ENCODE measurements at places on chromosomes 2 and 18.

DNA sequence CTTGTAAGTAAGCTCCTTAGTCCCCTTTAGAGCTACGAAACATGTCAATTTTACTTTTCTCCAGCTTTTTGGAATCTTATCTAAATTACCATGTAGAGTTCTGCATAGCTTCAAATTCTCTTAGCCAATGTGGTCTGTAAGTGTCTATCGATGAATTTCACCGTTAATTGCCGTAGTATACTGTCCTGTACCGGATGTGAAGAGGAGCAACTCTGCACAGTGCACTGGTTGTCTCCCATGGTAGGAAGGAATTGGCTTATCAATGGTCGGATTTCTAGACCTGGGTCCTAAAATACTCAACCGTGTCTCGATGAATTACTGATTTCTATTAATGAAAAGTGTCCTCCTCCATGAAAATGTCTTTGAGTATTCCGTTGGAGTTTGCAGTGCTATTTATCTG lies 1.9 kb downstream of the NOP58 start:
- H3K4me3 ChIP-seq = peak overlapping the region; percentile 77
- H3K4me1 ChIP-seq = peaks cover 11% of the 10 kb centered on the region
- no peak overlapping the region for H3K27ac ChIP-seq
- H3K36me3 ChIP-seq = no peaks in the 10 kb centered on the region
- H3K27me3 ChIP-seq = no peaks in the 10 kb centered on the region

GRCh38 chr2:44137048-44137447 lies 31.6 kb upstream of the PPM1B start:
- H3K4me3 ChIP-seq = no peak overlapping the region
- no peaks in the 10 kb centered on the region for H3K27me3 ChIP-seq
- DNase-seq = no peak

DNA sequence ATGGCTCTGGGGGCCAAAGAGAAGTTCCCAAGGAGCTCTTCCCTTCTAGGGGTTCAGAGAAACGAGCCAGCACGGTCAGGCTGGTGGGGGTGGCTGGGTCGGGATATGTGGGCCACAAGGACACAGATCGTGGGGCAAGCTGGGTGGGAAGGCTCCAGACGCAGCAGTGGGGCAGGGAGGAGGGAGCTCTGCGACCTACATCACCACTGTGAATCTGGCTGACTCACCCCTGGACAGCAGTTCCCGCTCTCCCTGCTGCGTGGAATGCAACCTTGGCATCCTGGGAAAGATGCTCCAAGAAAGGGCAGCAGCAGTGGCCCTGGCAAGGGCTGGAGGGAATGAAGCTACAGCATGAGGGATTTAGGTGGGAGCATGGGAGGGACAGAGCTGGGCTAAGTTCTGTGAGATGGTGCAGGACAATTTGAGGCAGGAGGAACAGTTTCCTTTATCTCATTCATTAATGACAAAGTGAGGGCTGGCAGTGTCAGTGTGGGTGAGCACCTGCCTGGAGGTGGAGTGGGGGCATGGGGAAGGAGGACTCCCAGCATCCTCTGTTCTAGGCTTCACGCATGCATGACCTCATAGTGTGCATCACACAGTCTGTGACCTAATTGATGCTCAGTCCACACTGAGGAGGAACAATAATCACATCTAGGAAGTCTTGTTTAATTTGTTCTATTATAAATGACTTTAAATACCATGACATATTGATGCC lies 25.0 kb downstream of the CELF4 start:
- no peak overlapping the region for H3K4me3 ChIP-seq
- H3K27ac ChIP-seq = no peak overlapping the region
- peaks cover 9% of the 10 kb centered on the region for H3K27me3 ChIP-seq
- no peaks in the 10 kb centered on the region for H3K36me3 ChIP-seq
- no peaks in the 10 kb centered on the region for H3K4me1 ChIP-seq

DNA sequence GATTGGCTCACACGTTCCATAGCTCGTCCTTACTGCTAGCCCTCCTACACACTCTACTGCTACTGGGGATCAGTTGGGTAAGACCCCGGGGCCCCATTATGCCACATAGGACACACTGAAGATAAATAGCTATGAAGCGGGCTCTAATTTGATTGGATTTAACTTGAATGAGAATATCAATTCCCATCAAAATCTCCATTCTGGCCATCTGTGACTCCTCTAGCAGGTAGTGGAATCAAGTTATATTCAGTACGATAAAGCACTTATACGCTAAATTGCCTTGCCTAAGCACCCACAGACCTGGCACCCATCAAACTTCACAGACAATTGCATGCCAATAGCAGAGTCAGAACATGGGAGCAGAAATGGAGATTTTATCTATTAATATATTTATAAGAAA lies 39.8 kb downstream of the CCDC68 start:
- H3K4me1 ChIP-seq = no peaks in the 10 kb centered on the region
- no peaks in the 10 kb centered on the region for H3K36me3 ChIP-seq
- no peak for DNase-seq
- H3K27me3 ChIP-seq = no peaks in the 10 kb centered on the region
- no peak overlapping the region for H3K27ac ChIP-seq

- peak overlapping the region; percentile 34 for H3K27ac ChIP-seq
- no peaks in the 10 kb centered on the region for H3K36me3 ChIP-seq
- H3K4me3 ChIP-seq = peak overlapping the region; percentile 8
- DNase-seq = peak; percentile 58
- H3K27me3 ChIP-seq = no peaks in the 10 kb centered on the region
Observed at GRCh38 chr2:178277741-178278197, 83.5 kb downstream of the OSBPL6 start.

DNA sequence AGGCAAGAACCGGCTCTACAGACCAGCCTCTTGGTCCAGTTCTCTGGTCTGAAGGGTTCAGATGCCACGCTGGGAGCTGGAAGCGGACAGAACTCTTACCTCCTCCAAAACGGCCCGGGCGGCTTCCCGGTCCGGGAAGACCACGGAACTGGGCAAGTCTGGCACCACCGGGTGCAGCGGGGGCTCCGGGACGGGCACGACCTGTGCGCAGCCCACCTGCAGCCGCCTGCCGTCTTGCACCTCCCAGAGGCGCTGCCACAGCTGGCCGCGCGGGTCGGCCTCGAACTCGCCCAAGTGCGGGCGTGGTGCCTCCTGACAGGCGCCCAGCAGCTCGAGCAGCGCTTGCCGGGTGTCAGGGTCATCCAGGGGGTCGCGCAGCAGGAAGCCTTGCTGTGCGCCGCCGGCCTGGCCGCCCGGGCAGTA lies 773 bp downstream of the CMPK2 start:
- H3K27me3 ChIP-seq = no peaks in the 10 kb centered on the region
- H3K27ac ChIP-seq = no peak overlapping the region
- H3K4me3 ChIP-seq = no peak overlapping the region
- H3K36me3 ChIP-seq = no peaks in the 10 kb centered on the region
- H3K4me1 ChIP-seq = no peaks in the 10 kb centered on the region
- DNase-seq = no peak

GRCh38 chr2:138615257-138615656 lies 113.7 kb downstream of the SPOPL start:
- no peak overlapping the region for H3K4me3 ChIP-seq
- H3K27me3 ChIP-seq = no peaks in the 10 kb centered on the region
- DNase-seq = peak; percentile 34
- no peaks in the 10 kb centered on the region for H3K36me3 ChIP-seq

DNA sequence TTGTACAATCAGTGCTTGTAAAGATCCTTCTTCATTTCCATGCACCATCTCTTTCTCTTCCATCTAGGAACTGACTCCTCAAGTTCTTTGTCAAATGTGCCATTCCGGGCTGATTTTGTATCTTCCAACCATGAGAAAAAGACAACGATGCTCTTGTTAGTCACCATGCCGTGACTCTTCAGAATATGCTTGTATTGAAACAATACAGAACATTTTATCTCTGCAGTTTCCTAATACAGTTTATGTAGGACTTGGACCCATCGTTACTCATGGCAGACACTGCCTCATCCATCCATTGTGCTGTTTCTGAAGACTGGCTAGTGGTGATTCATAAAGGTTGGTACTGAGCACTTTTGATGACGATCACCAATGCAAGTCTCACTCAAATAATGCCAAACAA lies 283.2 kb downstream of the KCNS3 start:
- no peaks in the 10 kb centered on the region for H3K36me3 ChIP-seq
- DNase-seq = no peak
- H3K4me1 ChIP-seq = no peaks in the 10 kb centered on the region
- no peaks in the 10 kb centered on the region for H3K27me3 ChIP-seq
- no peak overlapping the region for H3K27ac ChIP-seq
- no peak overlapping the region for H3K4me3 ChIP-seq

- no peaks in the 10 kb centered on the region for H3K4me1 ChIP-seq
- H3K36me3 ChIP-seq = no peaks in the 10 kb centered on the region
- no peak for DNase-seq
- no peak overlapping the region for H3K27ac ChIP-seq
- H3K4me3 ChIP-seq = no peak overlapping the region
Observed at GRCh38 chr18:48073211-48073930, 142.9 kb upstream of the SMAD2 start.

GRCh38 chr18:79951545-79952455 lies at the start of gene SLC66A2:
Gene SLC66A2, minus strand, starts transcription at chr18:79951653. Its CDS starts 727 bp downstream, at chr18:79950926.
- H3K27ac ChIP-seq = peak within 1 kb of the TSS; percentile 83
- H3K4me3 ChIP-seq = peak within 1 kb of the TSS; percentile 54
- no peaks in the 10 kb centered on the region for H3K27me3 ChIP-seq
- H3K4me1 ChIP-seq = peaks cover 25% of the 10 kb centered on the region
- DNase-seq = peak; percentile 90

GRCh38 chr2:232085826-232086425 lies 124.4 kb downstream of the DIS3L2 start:
- no peaks in the 10 kb centered on the region for H3K27me3 ChIP-seq
- no peak for DNase-seq
- no peak overlapping the region for H3K27ac ChIP-seq
- no peak overlapping the region for H3K4me3 ChIP-seq
- no peaks in the 10 kb centered on the region for H3K36me3 ChIP-seq
- no peaks in the 10 kb centered on the region for H3K4me1 ChIP-seq

- H3K36me3 ChIP-seq = no peaks in the 10 kb centered on the region
- no peak overlapping the region for H3K4me3 ChIP-seq
- H3K27ac ChIP-seq = no peak overlapping the region
- no peaks in the 10 kb centered on the region for H3K27me3 ChIP-seq
- H3K4me1 ChIP-seq = no peaks in the 10 kb centered on the region
Observed at GRCh38 chr18:6644836-6645627, 84.5 kb upstream of the ARHGAP28 start.

DNA sequence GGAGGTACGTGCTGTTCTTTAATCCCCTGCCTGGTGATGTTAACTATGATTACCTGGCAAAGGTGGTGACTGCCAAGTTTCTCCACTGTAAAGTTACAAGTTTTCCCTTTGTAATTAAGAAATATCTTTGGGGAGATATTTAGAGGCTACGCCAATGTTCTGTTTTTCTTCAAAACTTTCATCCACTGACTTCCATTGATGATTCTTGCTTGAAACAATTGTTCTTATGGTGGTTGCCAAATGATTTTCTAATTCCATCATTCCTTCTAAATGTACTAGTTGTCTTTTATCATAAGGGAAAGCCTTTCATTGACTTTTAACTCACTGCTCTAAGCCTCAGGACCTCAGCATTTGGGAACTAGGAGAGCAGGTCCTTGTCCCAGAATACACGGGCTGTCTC lies 205.5 kb downstream of the SMAD7 start:
- no peaks in the 10 kb centered on the region for H3K27me3 ChIP-seq
- H3K4me3 ChIP-seq = no peak overlapping the region
- no peaks in the 10 kb centered on the region for H3K36me3 ChIP-seq
- DNase-seq = no peak
- H3K4me1 ChIP-seq = no peaks in the 10 kb centered on the region

DNA sequence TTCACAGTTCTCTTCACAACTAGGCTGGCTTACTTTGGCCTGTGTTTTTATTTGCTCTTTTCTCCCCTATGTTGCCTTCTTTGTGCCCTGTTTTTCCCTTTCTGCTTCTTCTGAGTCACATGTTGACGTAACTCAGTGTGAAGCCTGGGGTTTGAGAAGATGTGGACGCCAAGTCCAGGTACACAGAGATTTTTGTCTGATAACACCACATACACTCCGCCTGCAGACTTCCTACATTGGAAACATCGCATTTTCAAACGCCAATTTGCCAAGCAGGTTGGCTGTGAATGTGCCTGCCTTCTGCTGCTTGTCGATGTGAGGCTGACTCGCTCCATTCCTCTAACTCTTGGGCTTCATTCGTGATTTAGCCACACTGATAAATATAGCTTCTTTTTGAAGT lies 62.6 kb upstream of the FN1 start:
- H3K27ac ChIP-seq = no peak overlapping the region
- H3K36me3 ChIP-seq = no peaks in the 10 kb centered on the region
- no peaks in the 10 kb centered on the region for H3K27me3 ChIP-seq
- H3K4me3 ChIP-seq = no peak overlapping the region

DNA sequence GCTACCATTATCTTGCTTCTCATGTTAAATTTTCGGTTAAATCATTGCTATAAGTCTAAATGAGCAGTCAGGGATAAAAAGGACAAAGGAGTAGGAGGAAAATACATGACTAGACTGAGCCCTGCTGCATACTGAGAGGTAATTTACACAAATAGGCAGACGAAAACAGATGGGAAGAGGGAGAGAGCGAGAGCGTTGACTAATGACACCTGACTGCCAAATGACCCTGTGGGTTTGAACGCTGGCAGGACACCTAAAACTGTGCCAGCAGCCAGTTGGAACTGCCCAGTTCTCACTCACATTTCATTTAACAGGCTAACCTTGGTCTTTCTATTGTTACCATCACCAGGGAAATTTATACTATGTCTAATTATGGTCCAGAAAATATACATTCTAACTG lies 978.2 kb downstream of the CPS1 start:
- no peaks in the 10 kb centered on the region for H3K36me3 ChIP-seq
- no peak overlapping the region for H3K4me3 ChIP-seq
- H3K27ac ChIP-seq = no peak overlapping the region
- no peaks in the 10 kb centered on the region for H3K4me1 ChIP-seq
- DNase-seq = no peak

- DNase-seq = peak; percentile 22
- no peak overlapping the region for H3K4me3 ChIP-seq
- H3K4me1 ChIP-seq = no peaks in the 10 kb centered on the region
- H3K27ac ChIP-seq = no peak overlapping the region
Observed at GRCh38 chr2:239471011-239471792, 70.4 kb upstream of the HDAC4 start.

- H3K4me1 ChIP-seq = peaks cover 3% of the 10 kb centered on the region
- no peaks in the 10 kb centered on the region for H3K36me3 ChIP-seq
- no peaks in the 10 kb centered on the region for H3K27me3 ChIP-seq
Observed at GRCh38 chr2:168685600-168686451, 116.6 kb upstream of the NOSTRIN start.

- H3K27me3 ChIP-seq = no peaks in the 10 kb centered on the region
- H3K4me1 ChIP-seq = no peaks in the 10 kb centered on the region
- no peak overlapping the region for H3K4me3 ChIP-seq
- H3K27ac ChIP-seq = no peak overlapping the region
- no peak for DNase-seq
Observed at GRCh38 chr2:166042768-166043390, 84.9 kb downstream of the SCN1A start.

- DNase-seq = no peak
- peak overlapping the region; percentile 3 for H3K27ac ChIP-seq
- H3K36me3 ChIP-seq = no peaks in the 10 kb centered on the region
- no peak overlapping the region for H3K4me3 ChIP-seq
Observed at GRCh38 chr2:159124441-159124911, 156.0 kb downstream of the TANC1 start.

- no peaks in the 10 kb centered on the region for H3K36me3 ChIP-seq
- H3K27ac ChIP-seq = no peak overlapping the region
- no peaks in the 10 kb centered on the region for H3K4me1 ChIP-seq
- no peaks in the 10 kb centered on the region for H3K27me3 ChIP-seq
Observed at GRCh38 chr2:100627330-100628300, 64.8 kb downstream of the PDCL3 start.

All from kidney (tissue), 22 donors.